ENCODE measurements at places on chromosomes 6 and 20. TPM values are rescaled to one million over a fixed set of nuclear protein-coding genes. Genes with fewer than 3 reads are reported as not detected.

Gene CNKSR3
- not detected for total RNA-seq

Gene ANGPT4
- total RNA-seq = not detected

Gene MMP24
- not detected for total RNA-seq

Gene PGBD1
- total RNA-seq = 1.7 TPM

Gene FAM229B
- 2.2 TPM for total RNA-seq

Gene C6orf15
- total RNA-seq = not detected

Gene PLCB4
- total RNA-seq = not detected

Gene PDRG1
- total RNA-seq = 13.9 TPM

Gene VTA1
- 45.0 TPM for total RNA-seq

Gene ARG1
- not detected for total RNA-seq

Gene EMILIN3
- total RNA-seq = not detected

Gene DDO
- total RNA-seq = not detected

Gene MPIG6B
- total RNA-seq = 0.15 TPM

Gene VGLL2
- not detected for total RNA-seq

Gene LY6G6C
- not detected for total RNA-seq

Gene POPDC3
- total RNA-seq = not detected

Gene RSPO3
- not detected for total RNA-seq

Gene KCNK15
- not detected for total RNA-seq

Gene FABP7
- total RNA-seq = not detected

Gene XKR7
- 0.05 TPM for total RNA-seq

Gene ZNF322
- 9.1 TPM for total RNA-seq

Gene BCAS1
- not detected for total RNA-seq

Gene TCP11
- total RNA-seq = not detected

Gene OR2H1
- total RNA-seq = not detected

Gene FGD2
- 2.1 TPM for total RNA-seq

Gene BACH2
- 61.6 TPM for total RNA-seq

Gene BHLHE23
- total RNA-seq = not detected

Gene STX11
- total RNA-seq = 13.7 TPM

Gene PSORS1C2
- not detected for total RNA-seq

Gene KIAA1755
- total RNA-seq = not detected

Measured in activated CD4-positive, alpha-beta T cell treated with anti-CD3 and anti-CD28 coated beads, Interleukin-2, amount 10 ng/mL, durations not matched to agents 7 days and 5 days (primary cell).